Ascending aorta (tissue), 2 donors: ENCODE measurements at places on chromosomes 4 and X.

- no peaks in the 10 kb centered on the region for H3K4me1 ChIP-seq
- no peak overlapping the region for H3K27ac ChIP-seq
- no peak for DNase-seq
- H3K36me3 ChIP-seq = no peaks in the 10 kb centered on the region
Measured at GRCh38 chr4:136400829-136401228, 1131.5 kb downstream of the PCDH18 start.

DNA sequence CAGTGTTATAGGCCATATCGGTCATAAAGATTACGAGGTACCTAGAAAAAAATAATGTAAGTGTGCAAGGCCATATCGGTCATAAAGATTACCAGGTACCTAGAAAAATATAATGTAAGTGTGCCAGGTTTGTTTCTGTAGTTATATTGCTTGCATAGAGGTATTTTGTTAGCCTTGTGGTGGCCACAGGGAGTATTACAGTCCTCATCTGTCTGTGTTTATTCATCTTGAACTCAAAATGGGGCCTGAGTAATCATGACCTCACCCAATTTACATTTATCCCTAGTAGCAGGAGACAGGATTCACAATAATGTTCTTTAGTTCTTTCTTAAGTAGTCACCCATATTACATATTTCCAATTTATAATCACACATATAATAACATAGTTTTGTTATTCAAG, 459.7 kb downstream of the MID1IP1 start:
- H3K36me3 ChIP-seq = no peaks in the 10 kb centered on the region
- no peaks in the 10 kb centered on the region for H3K27me3 ChIP-seq
- no peak overlapping the region for H3K27ac ChIP-seq
- H3K4me3 ChIP-seq = no peak overlapping the region
- no peak for DNase-seq
- H3K4me1 ChIP-seq = no peaks in the 10 kb centered on the region

DNA sequence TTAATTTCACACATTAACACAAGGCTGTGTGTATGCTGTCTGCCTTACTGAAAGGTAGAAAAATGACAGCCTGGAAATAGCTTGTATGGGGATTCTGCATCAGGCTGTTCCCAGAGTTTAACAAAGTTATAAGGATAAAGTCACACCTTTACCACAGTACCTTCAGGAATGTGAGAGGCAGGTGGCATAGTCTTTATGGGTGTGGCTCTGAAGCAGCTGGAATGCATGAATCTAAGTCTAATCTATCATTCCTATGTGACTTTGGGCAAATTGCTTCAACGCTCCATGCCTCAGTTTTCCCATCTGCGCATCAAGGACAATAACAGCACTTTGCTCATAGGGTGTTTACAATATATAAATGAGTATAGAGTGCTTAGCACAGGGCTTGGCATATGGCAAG, 84.2 kb upstream of the EGFL6 start:
- DNase-seq = no peak
- no peaks in the 10 kb centered on the region for H3K36me3 ChIP-seq
- H3K4me3 ChIP-seq = no peak overlapping the region

DNA sequence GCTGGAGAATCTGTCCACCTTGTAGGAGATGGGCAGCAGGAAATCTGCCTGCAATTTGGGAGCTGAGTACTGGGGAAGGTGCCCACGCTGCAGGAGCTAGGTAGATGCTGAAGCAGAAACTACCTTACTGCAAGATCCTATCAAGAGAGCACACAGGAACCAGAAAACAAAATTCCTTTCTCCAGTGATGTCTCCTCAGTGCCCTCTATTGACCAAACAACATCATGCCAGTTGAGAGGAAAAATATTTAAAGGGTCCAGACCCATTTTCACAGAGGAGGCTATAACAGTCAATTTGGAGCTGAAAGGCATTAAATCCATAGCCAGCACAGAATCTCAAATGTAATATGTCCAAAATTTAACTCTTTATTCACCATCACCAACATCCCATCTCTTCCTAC, 406.8 kb downstream of the SLITRK2 start:
- DNase-seq = no peak
- no peaks in the 10 kb centered on the region for H3K27me3 ChIP-seq
- H3K36me3 ChIP-seq = no peaks in the 10 kb centered on the region
- H3K4me1 ChIP-seq = no peaks in the 10 kb centered on the region

DNA sequence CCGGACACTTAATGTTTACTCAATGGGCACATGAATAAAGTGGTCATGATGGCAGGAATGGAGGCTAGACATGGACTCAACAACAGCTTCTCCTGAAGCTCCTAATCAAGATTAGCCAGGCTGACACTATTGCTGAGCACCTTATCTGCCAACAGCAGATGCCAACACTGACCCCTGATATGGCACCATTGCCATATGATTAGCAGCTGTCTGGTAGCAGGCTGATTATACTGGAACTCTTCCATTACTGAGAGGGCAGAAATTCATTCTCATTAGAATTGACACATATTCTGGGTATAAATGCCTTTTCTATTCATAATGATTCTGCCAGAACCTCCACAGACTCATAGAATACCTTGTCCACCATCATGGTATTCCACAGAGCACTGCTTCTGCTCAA, 18.4 kb upstream of the AFF1 start:
- H3K27ac ChIP-seq = no peak overlapping the region
- no peak for DNase-seq
- peaks cover 7% of the 10 kb centered on the region for H3K36me3 ChIP-seq
- H3K27me3 ChIP-seq = no peaks in the 10 kb centered on the region

- no peak for DNase-seq
- H3K36me3 ChIP-seq = no peaks in the 10 kb centered on the region
- no peak overlapping the region for H3K4me3 ChIP-seq
- no peak overlapping the region for H3K27ac ChIP-seq
Measured at GRCh38 chr4:182930889-182931288, 13.7 kb upstream of the DCTD start.

GRCh38 chr4:42151568-42152506, 618 bp downstream of the BEND4 start:
- H3K36me3 ChIP-seq = no peaks in the 10 kb centered on the region
- H3K27ac ChIP-seq = no peak overlapping the region
- peaks cover 4% of the 10 kb centered on the region for H3K4me1 ChIP-seq
- DNase-seq = no peak
- H3K27me3 ChIP-seq = peaks cover 12% of the 10 kb centered on the region

DNA sequence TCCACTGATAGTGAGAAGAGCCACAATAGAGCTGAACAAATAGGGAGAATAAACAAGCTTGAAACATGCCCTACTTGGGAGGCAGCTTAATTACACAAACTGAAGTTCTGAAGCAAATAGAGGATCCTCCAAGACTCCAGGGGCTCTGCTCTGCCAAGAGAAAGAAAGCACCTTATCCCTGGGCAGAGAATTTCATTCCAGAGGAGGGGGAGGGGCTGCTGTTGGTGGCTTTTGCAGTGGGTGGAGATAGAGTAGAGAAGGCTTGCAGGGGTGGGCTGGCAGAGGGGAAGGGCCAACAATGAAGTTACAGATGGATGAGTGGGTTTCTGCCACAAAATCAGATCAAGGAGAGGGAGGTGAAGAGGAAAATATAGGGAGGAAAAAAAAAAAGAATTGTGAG, 1.0 kb upstream of the LPAR4 start:
- DNase-seq = no peak
- H3K4me1 ChIP-seq = no peaks in the 10 kb centered on the region
- no peaks in the 10 kb centered on the region for H3K27me3 ChIP-seq
- H3K36me3 ChIP-seq = no peaks in the 10 kb centered on the region
- no peak overlapping the region for H3K27ac ChIP-seq
- no peak overlapping the region for H3K4me3 ChIP-seq

GRCh38 chrX:150487369-150488094, 80.9 kb upstream of the MTM1 start:
- H3K36me3 ChIP-seq = no peaks in the 10 kb centered on the region
- H3K4me1 ChIP-seq = no peaks in the 10 kb centered on the region
- no peaks in the 10 kb centered on the region for H3K27me3 ChIP-seq
- DNase-seq = no peak
- H3K4me3 ChIP-seq = no peak overlapping the region
- no peak overlapping the region for H3K27ac ChIP-seq

DNA sequence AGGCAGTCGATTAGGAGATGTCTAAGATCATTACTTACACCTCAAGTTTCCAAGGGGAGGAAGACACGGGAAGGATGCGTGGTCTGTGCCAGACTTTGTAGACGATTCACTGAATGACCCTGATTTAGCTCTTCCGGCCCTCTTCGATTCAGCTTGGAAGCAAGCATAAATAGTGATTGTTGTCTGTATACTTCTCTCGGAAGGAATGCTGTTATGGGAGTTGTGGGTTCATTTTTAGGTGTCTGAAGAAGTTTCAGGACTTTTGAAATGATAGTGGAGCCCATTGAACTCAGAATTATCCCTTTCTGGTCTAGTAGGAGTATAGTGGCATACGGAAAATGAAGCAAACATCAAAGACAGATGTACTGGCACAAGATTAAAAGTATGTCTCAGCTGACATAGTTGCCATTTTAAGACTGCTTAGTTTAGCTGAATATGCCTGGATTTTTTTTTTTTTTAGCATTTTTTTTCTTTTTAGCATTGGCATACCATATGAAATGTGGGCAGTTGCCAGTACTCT, 1.0 kb upstream of the ANKRD17 start:
- H3K4me3 ChIP-seq = peak overlapping the region; percentile 86
- no peaks in the 10 kb centered on the region for H3K27me3 ChIP-seq
- DNase-seq = no peak

DNA sequence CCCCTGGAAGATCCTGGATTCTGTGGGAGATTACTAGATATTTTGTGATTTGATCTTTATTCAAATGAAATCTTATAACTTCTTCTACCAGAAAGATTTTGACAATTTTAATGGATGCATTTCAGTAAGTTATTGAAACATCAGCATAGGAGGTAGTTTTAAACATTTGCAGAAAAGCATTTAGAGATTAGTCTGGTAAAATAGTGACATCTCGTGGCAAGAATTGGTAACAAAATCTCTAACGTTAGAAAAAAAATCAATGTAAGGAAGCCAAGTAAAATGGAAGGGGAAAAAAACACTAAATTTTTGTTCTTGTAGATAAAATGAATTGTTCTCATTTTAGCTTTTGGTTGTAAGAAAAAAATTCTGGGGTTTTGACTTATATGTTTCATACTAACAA, 73.3 kb downstream of the TASL start:
- no peaks in the 10 kb centered on the region for H3K36me3 ChIP-seq
- H3K27ac ChIP-seq = no peak overlapping the region
- no peak overlapping the region for H3K4me3 ChIP-seq
- no peaks in the 10 kb centered on the region for H3K4me1 ChIP-seq
- H3K27me3 ChIP-seq = no peaks in the 10 kb centered on the region

GRCh38 chr4:109682875-109683274, 20.4 kb downstream of the CASP6 start:
- no peak overlapping the region for H3K4me3 ChIP-seq
- no peaks in the 10 kb centered on the region for H3K4me1 ChIP-seq
- H3K27ac ChIP-seq = no peak overlapping the region
- H3K27me3 ChIP-seq = no peaks in the 10 kb centered on the region
- DNase-seq = no peak
- peaks cover 20% of the 10 kb centered on the region for H3K36me3 ChIP-seq

GRCh38 chr4:152707632-152708031, 27.8 kb upstream of the TMEM154 start:
- no peak overlapping the region for H3K4me3 ChIP-seq
- H3K4me1 ChIP-seq = no peaks in the 10 kb centered on the region
- no peaks in the 10 kb centered on the region for H3K36me3 ChIP-seq
- no peaks in the 10 kb centered on the region for H3K27me3 ChIP-seq
- DNase-seq = no peak

DNA sequence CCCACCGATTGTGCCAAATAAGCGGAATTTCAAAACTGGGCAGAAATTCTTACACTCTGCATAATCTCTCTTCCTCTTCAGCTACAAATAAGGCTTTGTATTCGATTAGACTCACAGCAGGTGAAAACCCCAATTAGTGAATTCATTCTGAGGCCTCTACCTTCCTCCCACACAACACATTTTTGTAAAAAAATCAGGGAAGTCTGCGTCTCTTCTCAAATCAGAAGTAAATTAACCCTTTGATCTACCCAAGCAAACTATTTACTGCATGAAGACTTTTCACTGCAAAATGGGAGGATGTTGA, 200.6 kb upstream of the FTHL17 start:
- no peak overlapping the region for H3K4me3 ChIP-seq
- H3K27me3 ChIP-seq = no peaks in the 10 kb centered on the region
- no peaks in the 10 kb centered on the region for H3K36me3 ChIP-seq
- H3K4me1 ChIP-seq = no peaks in the 10 kb centered on the region
